ENCODE measurements at places on chromosomes 1 and 21.
A peak's percentile ranks its signal among the peaks of the same experiment; 100 is the strongest.

- DNase-seq: no peak
These were observed 57.4 kb downstream of the SLC66A1 start for GRCh38 chr1:19369396-19370090.

GRCh38 chr21:33829844-33830243 lies 85.8 kb downstream of the ATP5PO start:
- no peak for DNase-seq

- no peak for DNase-seq
These were observed 661.6 kb downstream of the ADGRL2 start for GRCh38 chr1:82462366-82462765.

GRCh38 chr1:222263791-222264190 lies 284.1 kb downstream of the HHIPL2 start:
- DNase-seq: no peak

DNA sequence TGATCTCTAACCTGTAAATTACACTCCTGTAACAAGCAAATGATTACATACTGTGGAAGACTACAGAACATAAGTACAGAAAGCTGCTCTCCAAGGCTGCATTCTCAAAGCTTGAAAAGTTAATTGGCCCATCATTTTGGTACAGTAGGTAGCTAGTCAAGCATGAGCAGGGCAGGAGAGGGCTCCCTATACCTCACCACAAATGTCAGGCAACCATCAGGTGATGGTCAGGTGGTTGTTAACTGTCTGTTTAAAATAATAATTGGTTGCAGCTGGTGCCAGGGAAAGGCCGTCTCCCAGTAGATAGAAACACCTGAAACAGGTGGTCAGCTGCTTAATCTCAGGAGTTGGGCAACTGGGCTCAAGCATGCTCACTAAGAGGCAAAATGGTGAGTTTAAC lies 13.1 kb upstream of the SLC1A7 start:
- no peak for DNase-seq

GRCh38 chr1:211698161-211699026 lies 23.0 kb upstream of the NEK2 start:
- DNase-seq: peak; percentile 81

GRCh38 chr1:205735218-205735617 lies 14.8 kb downstream of the NUCKS1 start:
- no peak for DNase-seq

GRCh38 chr1:22745669-22746585 lies 35.3 kb downstream of the EPHB2 start:
- peak; percentile 66 for DNase-seq

- no peak for DNase-seq
These were observed 21.2 kb upstream of the APOBEC4 start for GRCh38 chr1:183674339-183674738.

DNA sequence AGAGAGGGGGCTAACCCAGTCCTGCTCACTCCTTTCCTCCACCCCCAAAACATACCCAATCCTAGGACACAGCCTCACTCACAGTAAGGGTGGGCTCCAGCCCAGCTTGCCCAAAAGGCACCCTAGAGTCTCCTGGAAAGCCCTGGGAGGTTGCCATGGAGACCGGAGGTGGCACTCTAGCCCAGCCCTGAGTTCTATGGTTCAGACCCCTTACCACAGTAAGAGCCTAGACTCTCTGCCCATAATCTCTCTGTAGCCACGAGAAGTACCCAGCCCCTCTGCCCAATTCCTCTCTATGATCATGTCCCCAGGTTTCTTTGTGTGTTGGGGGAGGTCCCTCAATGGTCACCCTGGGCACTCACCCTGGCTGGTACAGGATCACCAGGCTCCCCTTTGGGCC lies 14.4 kb downstream of the COL16A1 start:
- DNase-seq: no peak

GRCh38 chr1:109739738-109740614 lies 862 bp downstream of the GSTM3 start:
- peak; percentile 56 for DNase-seq

DNA sequence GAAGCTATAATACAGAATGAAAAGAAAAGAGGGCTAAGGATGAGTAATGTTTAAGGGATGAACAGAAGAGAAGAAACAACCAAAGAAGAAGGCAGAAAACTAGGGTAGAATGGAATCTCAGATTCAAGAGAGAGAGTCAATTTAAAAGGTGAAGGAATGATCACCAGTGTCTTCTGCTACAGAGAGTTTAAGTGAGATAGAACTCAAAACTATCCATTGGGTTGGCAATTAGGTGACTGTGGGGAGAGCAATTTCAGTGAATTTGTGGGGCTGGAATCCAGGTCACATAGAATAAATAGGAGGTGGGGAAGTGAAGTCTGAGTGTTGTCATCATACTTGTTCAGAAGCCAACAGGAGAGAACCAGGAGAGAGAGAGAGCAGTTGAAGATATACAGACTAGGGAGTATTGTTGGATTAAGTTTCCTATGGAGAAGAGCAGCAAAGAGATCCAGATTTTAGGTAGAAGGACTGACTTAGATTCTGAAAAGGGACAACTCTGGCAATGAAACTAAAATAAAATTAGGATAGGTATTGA lies 19.9 kb downstream of the MACF1 start:
- no peak for DNase-seq

- DNase-seq: no peak
These were observed 58.7 kb downstream of the IGSF21 start for GRCh38 chr1:18166341-18166740.

- peak; percentile 82 for DNase-seq
These were observed 27.9 kb downstream of the OVAAL start for GRCh38 chr1:180586671-180587155.

- DNase-seq: no peak
These were observed 17.3 kb downstream of the KCTD3 start for GRCh38 chr1:215584389-215584788.

DNA sequence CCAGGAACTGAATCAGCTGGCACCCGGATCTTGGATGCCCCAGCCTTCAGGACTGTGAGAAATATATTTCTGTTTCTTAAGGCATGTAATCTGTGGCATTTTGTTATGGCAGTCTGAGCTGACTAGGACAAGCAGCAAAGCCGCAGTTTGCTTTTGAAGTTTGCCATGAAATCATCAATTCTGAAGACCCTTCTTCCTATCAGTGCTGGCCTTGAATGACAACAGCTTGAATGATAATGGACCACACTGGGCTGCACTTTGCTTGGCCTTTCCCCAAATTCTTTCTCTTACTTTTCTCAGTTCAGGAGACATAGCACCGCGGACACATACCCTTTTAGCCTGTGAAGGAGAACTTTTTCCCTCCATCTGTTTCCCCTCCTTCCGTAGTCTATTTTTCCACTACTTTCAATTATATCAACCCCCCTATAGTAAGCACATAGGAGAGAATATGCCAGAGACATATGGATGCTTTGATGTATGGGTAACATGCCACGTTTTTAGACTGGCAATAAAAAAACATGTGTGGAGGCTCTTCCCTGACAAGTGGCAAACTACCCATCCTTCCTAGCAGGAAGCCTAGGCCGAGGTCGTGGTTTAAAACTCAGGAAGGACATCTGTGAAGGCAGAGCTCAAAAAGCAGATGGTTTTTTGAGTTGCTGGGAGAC lies 42.9 kb downstream of the HLX start:
- DNase-seq: no peak

Measured in A549 (cell line).